G401 (cell line): ENCODE measurements at places on chromosomes 1 and 21.

DNA sequence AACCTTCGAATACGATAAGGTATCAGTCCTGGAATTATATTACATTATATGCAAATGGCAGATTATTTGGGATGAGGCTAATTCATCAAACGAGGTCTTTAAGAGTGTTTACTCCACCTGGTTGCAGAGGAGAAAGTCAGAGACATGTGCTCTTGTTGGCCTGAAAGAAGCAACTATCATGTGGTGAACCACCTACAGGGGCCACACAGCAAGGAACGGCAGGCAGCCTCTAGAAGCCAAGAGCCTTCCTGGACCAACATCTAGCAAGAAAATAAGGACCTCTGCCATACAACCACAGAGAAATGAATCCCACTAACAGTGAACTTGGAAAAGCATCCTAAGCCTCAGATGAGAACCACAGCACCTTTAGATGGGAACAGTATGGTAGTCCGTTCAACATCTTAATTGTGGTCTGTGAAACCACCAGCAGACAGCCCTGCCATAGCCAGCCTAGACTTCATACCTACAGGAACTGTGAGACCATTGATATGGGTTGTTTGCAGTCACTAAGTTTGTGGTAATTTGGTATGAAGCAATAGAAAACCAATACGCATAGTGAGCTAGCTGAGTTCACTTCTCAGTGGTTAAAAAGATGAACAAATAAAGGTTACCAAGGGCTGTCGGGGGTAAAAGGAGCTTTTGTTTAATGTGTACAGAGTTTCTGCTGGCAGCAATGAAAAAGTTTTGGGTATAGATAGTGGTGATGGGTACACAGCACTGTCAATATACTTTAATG, 345.7 kb upstream of the RUNX1 start:
- no peak for DNase-seq

DNA sequence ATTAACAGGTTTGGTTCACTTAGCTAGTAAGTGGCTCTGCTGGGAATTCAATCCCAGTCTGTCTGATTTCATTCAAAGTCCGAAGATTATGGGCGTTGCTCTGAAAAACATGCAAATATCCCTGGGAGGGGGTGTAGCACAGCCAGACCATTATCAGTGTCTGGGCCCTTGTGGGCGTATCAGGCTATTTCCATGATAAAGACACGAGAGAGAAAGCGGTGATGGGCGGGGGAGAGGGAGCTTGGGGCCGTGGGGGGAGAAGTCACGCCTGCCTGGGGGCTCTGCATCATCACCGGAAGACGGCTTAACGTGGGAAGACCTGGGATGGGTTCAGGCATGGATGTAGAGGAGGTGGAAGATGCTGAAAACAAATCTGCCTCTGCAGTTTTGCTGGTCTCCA, 25.8 kb downstream of the IL6R start:
- DNase-seq: no peak

DNA sequence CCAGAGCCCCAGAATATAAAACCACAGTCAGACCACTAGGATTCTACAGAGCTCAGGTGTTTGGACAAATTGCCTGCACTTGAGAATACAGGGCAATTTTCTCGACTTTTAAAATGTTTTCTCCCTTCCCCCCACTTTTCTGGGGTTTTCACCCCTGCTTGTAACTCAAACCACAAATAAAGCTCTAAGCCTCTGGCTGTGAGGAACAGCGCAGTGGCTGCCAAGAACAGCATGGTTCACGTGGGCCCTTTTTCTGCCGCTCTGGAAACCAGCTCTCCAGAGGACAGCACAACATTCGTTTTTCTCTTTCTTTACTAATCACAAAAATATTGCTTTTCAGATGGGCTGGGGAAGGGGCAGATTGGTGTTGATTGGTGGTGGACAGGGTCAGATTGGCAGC, 102.2 kb upstream of the JUN start:
- no peak for DNase-seq

DNA sequence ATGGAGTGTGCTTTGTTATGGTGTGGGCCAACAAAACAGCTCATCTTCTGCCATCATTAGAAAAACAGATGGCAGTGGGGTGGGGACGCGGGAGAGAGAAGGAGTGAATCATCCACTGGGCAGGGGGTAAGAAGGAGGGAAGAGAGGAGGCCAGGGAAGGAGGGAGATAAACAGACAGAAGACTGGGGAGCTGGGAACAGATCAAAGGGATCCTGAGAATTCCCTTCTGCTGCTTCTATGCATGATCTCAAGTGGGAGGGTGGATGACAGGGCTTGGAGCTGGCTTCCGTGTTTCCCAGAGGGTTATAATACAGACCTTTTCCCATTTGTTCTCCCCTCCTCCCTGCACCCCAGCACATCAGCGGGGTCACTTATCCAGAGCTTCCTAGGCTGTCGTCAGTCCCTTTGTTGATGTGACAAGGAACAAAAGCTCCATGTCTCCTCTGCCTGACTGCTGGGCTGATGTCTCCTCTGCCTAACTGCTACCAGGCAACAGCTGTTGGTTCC, 338.6 kb downstream of the PAPPA2 start:
- DNase-seq: peak; percentile 89

GRCh38 chr1:81802707-81803430, 2.1 kb downstream of the ADGRL2 start:
- no peak for DNase-seq

DNA sequence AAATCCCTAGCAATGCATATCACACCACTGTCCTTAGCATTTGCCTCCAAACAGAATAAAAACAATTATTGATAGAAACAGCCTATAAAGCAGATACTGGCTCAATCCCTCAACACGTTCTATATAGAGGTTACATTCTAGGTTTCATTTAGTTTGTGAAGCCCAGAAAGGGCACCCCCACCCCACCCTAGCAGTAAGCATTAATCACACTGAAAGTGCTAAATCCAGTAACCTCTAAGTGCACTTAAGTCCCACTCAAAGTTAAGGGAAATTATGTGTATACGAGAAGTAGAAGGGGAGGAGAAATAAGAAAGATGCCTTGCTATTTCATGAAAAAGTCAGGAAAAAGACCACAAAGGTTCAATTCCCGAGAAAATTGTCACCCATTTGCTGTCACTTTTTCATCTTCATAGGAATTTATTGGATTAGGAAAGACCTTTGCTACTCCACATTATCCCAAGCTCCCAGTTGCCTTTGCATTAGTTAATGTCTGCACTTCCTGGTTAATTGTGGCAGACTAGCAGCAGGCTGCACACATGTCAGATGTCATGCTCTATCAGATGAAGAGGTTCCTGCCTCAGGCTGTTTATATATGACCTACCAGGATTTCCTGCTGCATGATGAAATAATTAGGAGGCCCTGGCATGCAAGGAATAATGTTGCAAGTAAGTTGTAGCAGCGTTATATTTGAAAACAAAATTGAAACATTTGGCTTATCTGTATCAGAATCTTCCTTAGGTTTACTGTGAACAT, 54.5 kb upstream of the LHX8 start:
- no peak for DNase-seq

GRCh38 chr1:113899111-113899510, 5.5 kb downstream of the AP4B1 start:
- DNase-seq: no peak

- peak; percentile 79 for DNase-seq
These were observed 201.7 kb downstream of the FGGY start for GRCh38 chr1:59498640-59499039.

- DNase-seq: no peak
These were observed 47.8 kb downstream of the PACC1 start for GRCh38 chr1:212366901-212367300.

DNA sequence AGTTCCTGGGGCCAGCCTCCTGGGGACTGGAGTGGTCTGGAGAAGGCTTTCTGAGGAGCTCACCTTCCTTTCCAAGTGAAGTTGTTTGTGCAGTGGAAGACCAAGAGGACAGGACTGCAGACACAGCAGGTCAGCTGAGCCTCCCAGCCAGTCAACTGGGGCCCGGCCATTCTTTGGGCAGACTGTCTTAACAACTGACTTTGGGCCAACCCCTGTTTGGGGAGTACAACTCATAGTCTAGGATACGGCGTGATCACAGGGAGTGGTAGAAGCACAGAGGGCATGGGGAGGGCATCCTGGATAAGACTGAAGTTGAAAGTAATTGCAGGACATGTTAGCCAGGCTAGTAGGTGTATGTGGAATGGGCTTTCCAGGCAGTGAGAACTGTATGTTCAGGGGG, 50.3 kb downstream of the PGM1 start:
- DNase-seq: peak; percentile 8
